Stimulated activated CD4-positive, alpha-beta T cell treated with anti-CD3 and anti-CD28 coated beads, Interleukin-4, amount 100 ng/mL, for 24 hours (primary cell): ENCODE measurements at places on chromosomes 11 and 22.

DNA sequence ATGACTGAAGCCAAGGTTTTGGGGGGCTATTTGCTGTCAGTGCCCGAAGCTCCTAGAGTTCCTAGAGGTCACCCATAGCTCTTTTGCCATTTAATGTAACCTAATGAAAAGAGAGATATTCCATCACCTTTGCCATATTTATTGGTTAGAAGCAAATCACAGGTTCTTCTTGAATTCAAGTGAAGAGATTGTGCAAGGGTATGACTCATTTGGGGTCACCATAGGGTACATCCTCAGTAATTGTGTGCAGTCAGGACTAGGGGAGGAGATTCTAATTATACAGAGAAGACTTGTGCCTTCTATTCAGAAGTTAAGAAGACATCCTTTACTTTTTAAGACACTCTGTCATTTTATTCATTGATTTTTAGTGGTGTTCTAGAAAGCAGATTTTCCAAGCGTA lies 6.9 kb upstream of the PRAME start:
- DNase-seq = no peak

DNA sequence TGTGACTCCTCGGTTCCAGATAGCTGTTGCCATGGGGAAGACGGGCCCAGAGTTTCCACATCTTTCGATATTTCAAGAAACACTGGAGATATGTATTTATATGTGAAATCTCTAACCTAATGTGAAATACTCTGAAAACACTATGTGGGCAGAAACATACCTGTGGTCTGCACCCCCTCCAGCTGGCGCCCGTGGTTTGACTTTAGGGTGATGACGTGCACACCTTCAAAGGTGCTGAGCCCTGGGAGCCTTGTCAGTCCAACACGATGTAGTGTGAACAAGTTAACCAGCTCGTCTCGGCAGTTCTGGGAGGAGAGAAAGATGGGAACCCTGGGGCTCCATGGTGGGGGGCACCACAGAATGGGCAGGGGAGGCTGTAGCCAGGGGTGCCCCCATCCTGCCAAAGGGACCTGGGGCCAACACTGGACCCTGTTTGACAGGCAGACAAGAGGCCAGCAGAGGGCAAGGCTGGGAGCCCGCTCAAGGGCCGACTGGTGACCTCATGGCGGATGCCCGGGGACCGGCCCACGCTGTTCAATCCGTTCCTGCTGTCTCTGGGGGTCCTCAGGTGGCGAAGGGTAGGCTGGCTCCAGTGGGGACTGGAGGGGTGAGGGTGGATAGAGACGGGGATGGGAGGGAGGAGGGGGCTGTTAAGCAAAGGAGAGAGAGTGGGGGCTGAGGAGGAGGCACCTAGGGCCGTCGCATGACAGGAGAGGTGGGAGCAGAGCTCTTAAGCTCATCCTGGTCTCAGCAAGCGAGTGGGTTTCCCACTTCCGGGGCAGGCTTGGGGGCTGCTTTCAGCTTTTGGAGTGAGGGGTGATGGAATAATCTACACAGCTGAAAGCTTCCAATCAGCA lies 43.8 kb downstream of the TRIOBP start:
- no peak for DNase-seq

DNA sequence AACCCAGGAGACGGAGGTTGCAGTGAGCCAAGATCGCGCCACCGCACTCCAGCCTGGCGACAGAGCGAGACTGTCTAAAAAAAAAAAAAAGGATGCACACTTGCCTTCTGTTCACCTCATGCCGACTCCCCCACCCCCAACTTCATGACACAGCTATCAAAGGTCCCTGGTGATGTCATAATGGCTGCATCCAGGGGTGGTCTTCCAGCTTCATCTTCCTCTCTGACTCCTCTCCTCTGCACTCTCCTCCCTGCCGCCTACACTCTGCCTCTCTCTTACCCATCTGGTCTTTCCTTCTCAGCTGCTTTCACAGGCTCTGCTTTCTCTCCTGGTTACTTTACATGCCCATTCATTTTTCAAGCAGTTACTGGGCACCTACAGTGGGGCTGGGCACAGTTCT lies 16.4 kb upstream of the KDM2A start:
- no peak for DNase-seq

DNA sequence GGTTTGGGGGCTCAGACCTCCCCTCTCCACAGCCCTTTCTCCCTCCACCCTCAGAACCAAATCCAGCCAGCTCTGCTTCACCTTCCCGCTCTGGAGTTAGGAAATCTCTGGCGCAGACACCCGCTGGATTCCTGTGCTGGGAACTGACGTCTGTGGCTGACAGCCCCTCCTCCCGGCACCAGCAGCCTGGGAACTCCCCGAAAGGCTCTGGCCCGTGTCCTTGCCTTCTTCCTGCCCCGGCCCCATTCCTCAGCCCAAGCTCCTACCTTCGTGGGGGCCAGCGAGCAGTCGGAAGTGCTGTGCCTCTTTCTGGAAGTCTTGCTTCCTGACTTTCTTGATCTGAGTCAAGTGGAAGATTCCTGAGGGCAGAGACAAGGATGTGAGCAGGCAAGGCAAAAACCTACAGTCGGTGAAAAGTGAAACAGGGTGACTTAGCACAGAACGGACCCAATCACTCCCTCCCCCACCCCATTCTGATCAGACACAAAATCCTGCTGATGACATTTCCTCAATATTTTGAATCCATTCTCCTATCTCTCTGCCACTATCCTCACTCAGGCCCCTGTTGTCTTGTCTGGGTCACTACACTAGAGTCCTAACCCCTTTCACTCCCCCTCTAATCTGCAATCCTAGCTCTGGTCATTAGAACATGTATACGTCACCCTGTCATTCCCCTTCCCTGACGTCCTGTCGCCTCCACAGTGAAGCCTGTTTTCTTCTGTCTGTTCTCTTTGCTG lies 34.1 kb downstream of the CHRDL2 start:
- DNase-seq = no peak

DNA sequence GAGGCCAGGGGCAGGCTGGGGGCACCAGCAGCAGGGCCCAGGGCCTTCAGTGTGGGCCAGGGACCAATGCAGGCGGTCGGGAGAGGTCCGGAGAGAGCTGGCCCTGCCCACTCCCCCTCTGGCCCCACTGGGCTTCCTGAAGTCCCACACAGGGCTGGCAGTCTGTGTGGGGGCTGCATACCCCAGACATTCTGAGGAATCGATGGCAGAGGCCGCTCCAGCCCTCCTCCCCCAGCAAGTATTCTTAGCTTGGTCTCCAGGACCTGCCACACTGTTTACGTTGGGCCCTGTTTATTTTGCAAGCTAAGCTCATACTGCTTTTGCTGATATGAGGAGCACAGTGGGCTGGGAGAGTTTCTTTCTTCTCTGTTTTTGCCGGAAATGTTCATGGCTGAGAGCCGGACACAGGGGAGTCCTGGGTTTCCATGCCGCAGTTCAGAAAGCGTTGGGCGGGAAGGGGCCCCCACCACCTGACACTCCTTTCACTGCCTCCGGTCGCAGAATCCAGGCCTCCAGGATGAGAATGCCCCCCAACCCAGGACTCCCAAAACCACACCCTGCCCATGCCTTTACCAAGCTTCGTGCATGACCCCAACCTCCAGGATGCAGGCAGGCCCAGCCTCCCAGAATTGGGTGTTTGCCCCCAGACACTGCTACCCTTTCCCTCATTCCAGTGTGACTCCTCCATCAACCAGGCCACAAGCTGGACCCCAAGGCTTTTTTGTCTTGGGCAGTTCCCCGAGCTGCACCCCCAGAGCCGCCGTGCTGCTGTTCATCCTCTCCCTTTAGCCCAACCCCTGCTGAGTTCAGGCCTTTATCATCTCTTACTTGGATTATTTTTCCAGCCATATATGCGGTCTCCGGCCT lies 81.8 kb upstream of the KCNQ1OT1 start:
- DNase-seq = no peak

DNA sequence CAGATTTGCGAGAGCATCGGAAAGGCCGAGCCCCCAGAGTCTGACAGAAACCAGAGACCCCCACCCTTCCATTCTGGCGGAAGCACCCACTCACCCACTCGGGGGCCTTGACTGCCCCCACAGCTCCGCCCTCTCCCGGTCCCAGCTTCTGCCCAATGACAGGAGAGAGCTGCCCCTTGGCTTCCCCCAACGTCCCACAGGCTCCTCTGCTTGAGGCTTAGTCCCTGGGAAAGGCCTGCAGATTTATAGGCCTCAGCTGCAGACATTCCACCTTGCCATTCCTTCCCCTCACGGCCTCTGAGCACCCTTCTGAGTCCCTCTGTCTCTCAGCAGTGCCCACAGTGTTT lies 125.0 kb upstream of the NCAM1 start:
- DNase-seq = no peak

DNA sequence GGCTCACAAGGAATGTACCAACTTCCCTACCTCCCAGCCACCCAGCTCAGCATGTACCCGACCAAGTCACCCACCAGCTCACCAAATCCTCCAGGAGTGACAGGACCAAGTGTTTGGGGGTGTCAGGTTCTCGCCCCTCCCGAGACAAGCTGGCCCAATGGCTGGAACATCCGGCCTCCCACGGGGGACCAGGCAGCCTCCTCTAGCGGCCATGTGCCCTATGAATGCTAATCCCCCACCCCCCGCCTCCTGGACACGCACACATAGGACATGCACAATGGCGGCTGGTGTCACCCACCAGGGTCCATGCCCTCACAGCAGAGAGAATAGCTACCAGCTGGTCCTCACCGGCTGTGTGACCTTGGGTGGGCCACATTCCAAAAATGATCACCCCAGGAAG lies 151.0 kb downstream of the MN1 start:
- DNase-seq = no peak

GRCh38 chr22:22553735-22554586 lies 5.1 kb downstream of the PRAME start:
- DNase-seq = no peak

DNA sequence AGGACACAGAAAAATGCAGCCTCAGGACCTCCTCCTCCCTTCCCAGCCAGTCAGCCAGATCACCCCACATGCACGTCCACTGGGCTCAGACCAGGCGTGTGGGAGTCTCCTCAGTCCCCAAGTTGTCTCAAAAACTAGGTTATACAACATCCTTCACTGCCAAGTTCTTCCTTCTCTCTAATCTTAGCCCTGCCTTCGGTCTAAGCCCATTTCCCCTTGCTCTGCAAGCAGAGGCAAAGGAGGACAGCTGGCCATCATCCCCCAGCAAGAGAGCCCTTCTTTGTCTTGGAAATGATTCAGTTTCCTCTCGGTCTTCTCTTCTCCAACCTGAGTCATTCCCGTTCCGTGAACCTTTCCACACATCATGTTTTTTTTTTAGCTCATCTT lies 14.0 kb upstream of the NRGN start:
- DNase-seq = no peak
